Stimulated activated naive CD8-positive, alpha-beta T cell treated with anti-CD3 and anti-CD28 coated beads, Interleukin-15, Interleukin-2, amounts not matched to agents 100 U/mL and 50 U/mL, for 24 hours (primary cell): ENCODE measurements at places on chromosomes 1 and 21.

GRCh38 chr1:178937695-178938094, 66.8 kb upstream of the ANGPTL1 start:
- DNase-seq = no peak

DNA sequence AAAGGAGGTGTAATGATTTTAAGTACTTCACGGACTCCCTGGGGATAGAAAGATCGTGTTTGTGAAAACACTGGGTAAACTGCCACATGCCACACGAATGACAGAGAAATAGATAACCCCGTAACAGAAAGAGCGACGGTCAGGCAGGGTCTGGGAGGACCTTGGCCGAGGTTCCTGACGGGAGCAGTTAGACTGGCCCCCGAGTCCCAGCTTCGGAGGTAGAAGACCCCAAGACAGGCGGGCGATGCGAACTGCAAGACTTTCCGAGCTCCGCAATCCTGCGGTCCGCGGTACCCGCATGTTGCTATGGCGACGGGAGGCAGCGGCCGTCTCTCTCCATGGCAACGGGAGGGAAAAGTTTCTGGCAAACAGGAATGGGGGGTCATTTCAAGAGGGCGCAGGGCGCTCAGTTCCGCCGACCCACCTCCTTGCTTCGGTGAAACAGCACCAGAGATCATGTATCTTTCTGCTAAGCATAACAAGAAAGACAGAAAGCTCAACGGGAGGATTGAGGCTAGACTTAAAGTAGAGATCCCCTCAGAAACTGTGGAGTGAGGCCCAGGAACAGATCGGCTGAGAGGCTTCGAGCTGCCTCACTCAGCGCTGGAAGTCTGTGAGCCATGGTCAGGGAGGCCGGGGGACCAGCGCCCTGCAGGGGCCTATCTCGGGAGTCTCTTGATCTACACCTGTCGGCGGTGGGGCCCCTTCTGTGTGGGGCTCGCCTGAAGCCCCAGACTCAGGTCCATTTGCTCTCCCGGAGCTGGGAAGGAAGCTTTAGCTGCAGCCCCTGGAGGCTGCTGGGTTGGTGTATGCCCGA, 685 bp upstream of the SYT6 start:
- peak; percentile 15 for DNase-seq

- no peak for DNase-seq
Measured at GRCh38 chr1:8095584-8095983, 69.5 kb upstream of the ERRFI1 start.

GRCh38 chr1:212035123-212035834, at the start of the genes DTL and INTS7:
DTL (plus strand) TSS chr1:212035748; CDS start chr1:212035891, 143 bp downstream.
INTS7 (minus strand) TSS chr1:212035557; CDS start chr1:212035437, 120 bp downstream.
- peak; percentile 98 for DNase-seq

DNA sequence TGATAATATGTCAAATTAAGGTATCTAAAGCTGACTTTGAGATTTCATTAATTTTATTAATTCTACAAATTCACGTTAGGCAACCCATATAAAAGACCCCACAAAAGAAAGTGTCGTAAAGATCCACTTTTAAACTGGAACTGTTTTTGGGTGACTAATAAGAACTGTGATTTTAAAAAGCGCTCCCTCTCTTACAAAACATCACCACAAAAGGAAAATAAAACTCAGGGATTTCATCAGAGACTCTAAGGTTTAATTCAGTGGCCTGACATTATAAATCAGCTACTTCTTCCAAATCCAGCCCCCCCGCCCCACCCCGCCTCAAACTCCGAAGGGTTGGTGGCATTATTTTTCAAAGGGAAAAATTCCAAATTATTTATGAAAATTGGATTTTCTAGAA, 2.7 kb downstream of the COL24A1 start:
- DNase-seq = no peak
